ENCODE measurements at places on chromosomes 3 and 15.

DNA sequence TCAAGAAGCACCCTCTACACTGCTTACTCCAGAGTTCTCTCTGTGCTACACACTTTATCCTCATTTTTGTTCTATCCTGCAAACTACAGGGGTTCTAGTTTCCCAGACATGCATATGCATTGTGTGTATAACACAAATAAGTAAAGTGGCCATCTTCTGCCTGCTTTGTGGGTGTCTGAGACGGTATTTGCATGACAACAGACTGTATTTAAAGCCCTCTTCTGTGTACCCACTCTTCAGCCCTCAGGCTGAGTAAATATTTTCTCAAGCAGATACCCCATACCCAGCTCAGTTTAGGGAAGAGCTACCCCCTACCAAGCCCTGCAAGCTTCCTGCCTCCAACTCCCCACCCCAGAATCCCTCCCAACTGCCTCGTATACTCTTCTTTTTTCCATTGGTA lies 31.7 kb downstream of the SYNPR start:
- DNase-seq, result no peak

- no peak for DNase-seq
These were observed 396.8 kb downstream of the CADM2 start for GRCh38 chr3:85355572-85355971.

DNA sequence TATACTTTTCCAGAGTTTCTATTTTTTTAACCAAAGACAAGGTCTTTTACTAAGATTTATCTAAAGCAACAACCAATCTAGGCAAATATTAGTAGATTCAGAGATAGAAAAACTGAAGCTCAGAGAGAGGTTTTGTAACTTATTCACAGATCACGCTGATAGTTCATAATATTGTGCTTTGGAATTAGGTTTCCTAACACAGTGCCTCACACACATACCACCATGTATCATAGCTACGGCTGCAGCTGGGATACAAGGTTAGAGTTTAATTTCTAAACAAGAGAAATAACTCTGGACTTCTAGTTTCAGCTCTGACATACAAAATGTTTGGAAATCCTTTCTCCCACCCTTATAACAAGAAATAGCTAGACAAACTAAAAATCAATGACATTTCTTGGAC lies 565.7 kb downstream of the PYDC2 start:
- no peak for DNase-seq

- DNase-seq, result no peak
These were observed 444.8 kb upstream of the GRM7 start for GRCh38 chr3:6416049-6416661.

DNA sequence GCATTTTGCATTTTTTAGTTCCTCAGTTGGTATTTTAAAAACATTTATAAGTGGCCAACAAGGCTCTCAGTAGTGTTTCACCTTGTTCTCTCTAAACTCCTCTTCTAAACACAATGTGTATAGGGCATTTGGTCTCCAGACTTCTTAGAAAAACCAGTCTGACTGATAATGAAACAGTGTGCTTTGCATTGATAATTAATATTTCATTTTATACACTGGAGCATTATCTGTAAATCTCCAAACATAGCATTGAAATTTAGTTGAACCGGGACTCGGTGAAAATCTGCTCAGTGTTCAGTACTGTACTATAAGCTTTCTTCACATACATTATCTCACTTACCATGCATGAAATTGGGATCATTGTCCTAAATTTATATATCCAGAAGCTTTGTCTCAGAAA lies 53.6 kb downstream of the SETD5 start:
- DNase-seq, result no peak

GRCh38 chr3:77190374-77190773 lies 150.5 kb downstream of the ROBO2 start:
- DNase-seq, result no peak

GRCh38 chr3:194035406-194036138 lies 100.4 kb upstream of the HES1 start:
- DNase-seq, result no peak

DNA sequence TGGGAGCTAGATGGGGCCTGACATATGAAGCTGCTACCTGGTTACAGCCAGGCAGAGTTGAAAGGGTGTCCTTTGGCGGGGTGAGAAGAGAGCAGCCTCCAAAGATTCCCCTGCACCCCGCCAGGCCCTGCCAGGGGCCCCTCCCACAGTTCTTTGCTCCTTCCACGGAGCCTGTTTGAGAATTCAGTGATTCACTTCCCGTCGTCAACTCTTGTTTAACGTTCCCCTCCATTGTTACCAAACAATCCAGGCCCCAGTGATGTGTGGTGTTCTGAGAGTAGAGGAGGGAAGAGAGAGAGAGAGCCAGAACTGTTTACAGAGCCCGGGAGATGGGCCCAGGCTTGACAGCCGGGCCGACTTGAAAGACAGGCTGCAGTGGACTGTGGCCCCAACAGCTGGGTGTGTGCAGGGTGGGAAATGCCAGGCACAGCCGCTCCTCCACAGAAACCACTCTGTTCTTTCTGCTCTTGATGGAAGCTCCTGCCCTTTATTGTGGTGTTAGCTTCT lies 81.5 kb downstream of the SMAD3 start:
- no peak for DNase-seq

DNA sequence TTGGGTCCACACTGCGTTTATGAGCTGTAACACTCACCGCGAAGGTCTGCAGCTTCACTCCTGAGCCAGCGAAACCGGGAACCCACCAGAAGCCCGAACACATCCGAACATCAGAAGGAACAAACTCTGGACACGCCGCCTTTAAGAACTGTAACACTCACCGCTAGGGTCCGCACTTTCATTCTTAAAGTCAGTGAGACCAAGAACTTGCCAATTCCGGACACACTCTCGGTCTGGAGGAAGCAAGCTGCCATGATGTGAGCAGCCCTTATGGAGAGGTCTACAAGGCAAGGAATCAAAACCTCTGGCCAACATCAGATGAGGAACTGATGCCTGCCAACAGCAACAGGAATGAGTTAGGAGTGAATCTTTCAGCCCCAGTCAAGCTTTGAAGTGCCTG lies 62.9 kb downstream of the SLC28A2 start:
- no peak for DNase-seq
